Activated naive CD8-positive, alpha-beta T cell treated with anti-CD3 and anti-CD28 coated beads, Interleukin-2, amount 50 U/mL, for 16 hours (primary cell): ENCODE measurements at places on chromosomes 13 and 19.

DNA sequence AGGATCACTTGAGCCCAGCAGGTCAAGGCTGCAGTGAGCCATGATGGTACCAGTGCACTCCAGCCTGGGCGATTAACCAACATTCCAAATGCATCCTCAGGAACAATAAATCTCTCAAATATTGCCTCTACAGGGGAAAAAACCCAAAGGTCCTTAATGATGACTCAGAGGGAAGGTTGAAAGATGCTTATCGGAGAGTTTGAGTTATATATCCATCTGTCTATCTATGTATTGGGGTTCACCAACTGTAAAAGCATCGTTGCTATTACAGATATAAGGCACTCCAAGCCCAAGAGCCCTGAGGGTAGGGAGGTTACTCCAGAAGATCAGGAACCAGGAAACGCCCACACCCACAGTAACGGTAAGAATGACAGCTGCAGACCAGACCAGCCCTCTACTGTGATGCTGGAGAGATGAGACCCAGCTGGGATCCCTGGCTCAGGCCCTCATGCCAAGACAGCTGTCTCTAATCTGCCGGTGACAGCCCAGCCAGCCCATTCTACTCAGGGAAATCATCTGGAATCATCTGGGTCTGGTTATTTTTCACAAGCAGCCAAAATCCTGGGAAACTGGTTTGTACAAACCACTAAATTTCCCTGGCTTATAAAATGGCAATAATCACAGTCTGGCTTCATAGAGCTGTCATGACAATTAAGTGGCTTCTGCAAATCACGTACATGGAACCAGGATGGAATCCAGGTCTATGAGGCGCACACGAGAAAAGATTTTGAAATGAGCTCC, 23.8 kb downstream of the TEX101 start:
- DNase-seq: no peak

- no peak for DNase-seq
Observed at GRCh38 chr13:41220401-41220800, 26.0 kb upstream of the KBTBD7 start.

GRCh38 chr13:77832339-77833100, 86.1 kb downstream of the EDNRB start:
- DNase-seq: no peak

DNA sequence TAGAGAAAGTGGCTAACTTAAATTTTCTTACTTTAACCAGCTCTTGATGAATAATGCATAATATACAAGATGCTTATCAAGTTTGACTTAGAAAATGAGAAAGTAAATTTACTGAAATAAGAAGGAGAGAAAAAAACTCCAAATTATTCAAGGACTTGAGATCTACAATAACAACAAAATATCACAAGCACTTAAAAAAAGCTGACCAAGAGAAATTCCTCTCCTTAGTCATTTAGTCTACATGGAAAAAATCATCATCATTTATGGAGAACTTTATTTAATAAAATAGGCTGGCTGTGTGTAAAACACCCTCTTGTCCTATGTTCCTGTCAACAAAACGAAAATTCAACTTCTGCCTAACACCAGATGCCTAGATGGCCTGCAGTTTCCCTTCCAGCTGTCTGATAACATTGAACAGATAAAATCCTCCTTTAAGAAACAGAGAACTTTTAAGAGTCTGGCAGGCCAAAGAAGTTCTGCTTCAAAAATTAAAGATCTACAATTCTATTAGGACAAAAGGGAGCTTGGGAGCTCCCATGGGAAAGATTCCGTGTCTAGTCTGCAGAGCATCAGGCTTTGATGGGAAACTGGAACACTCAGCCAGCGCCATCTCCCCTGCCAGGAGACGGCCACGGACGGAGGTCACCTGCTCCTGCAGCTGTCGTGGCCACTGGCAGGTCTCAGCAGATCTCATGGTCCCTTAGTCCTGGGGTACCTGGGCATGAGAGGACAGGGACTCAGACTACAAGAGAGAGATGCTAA, 37.9 kb upstream of the ATP11A start:
- DNase-seq: no peak

DNA sequence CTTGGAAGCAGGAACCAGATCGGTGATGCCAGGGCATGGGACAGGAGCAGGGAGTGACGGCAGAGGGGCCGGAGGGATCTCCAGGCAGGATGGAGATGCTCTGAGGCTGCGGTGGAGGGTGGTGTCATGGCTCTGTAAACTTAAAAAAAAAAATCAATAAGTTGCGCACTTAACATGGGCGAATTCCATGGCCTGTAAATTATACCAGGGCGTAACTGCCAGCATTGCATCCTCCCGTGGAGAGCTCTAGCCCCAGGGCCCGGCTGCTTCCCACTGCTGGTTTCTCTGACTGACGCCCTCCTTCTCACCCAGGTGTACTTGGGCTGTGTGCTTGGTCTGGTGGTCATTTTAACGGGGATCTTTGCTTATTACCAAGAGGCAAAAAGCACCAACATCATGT, 8.7 kb downstream of the ATP12A start:
- DNase-seq: no peak

DNA sequence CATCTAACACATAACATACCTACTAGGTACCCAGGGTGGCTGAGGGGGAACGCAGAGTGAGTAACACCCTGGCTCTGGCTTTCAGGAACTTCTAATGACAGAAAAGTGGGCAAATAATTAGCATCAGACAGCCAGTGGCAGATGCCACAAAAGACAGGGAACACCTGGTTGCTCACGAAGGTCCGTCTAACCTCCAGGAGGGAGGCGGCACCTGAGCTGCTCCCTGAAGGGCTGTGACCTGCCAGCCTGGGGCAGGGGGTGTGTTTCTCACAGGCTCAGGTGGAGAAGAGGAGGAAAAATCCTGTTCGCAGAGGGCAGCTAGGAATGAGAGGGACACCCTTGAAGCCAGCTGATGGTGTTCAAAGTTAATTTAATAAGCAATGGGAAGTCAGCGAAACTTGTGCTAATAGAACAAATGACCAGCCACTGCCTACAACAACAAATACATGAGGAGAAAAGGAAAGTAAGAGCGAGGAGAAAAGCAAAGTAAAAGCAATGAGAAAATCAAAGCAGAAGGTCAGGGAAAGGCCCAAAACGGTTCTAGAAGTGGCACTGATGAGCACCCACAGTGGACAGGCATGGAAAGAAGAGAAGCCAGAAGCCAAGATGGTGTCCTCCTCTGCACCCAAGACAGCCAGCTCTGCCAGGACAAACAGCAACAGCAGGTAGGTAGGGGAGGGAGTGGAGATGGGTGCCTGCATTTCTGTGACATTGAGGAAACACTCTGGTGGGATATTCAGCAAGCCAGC, 87.3 kb downstream of the STK24 start:
- DNase-seq: no peak

GRCh38 chr19:35288906-35289305, 3.1 kb upstream of the MAG start:
- no peak for DNase-seq

GRCh38 chr19:13965926-13966683, 13.8 kb downstream of the DCAF15 start:
- DNase-seq: no peak

- DNase-seq: no peak
Observed at GRCh38 chr13:67867206-67867605, 637.1 kb upstream of the PCDH9 start.

GRCh38 chr19:23415034-23415433, 19.8 kb upstream of the ZNF91 start:
- no peak for DNase-seq

DNA sequence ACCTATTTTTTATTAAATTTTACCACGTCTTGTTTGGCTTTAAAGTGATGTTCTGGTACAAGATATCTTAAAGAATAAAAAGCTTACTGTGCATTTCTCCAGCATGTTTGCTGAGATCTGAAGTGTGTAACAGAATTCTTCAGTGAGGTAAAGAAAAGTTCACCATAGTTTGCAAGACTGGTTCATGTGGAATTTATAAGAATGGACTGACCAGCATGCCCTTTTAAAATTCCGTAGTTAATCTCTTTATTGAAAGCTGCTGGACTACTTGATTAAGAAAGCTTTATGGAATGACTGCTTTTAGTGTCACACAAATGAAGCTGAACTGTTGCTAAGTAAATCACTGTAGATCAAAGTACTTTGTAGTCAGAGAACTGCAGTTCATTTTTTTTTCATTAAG, 119.2 kb downstream of the GPC6 start:
- no peak for DNase-seq

DNA sequence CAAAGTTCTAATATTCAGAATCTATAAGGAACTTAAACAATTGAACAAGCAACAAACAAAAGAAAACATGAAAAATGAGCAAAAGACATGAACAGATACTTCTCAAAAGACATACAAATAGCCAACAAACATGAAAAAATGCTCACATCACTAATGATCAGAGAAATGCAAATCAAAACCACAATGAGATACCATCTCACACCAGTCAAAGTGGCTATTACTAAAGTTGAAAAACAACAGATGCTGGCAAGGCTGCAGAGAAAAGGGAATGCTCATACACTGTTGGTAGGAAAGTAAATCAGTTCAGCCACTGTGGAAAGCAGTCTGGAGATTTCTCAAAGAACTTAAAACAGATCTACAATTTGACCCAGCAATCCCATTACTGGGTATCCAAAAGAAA, 74.3 kb downstream of the CRYL1 start:
- no peak for DNase-seq

DNA sequence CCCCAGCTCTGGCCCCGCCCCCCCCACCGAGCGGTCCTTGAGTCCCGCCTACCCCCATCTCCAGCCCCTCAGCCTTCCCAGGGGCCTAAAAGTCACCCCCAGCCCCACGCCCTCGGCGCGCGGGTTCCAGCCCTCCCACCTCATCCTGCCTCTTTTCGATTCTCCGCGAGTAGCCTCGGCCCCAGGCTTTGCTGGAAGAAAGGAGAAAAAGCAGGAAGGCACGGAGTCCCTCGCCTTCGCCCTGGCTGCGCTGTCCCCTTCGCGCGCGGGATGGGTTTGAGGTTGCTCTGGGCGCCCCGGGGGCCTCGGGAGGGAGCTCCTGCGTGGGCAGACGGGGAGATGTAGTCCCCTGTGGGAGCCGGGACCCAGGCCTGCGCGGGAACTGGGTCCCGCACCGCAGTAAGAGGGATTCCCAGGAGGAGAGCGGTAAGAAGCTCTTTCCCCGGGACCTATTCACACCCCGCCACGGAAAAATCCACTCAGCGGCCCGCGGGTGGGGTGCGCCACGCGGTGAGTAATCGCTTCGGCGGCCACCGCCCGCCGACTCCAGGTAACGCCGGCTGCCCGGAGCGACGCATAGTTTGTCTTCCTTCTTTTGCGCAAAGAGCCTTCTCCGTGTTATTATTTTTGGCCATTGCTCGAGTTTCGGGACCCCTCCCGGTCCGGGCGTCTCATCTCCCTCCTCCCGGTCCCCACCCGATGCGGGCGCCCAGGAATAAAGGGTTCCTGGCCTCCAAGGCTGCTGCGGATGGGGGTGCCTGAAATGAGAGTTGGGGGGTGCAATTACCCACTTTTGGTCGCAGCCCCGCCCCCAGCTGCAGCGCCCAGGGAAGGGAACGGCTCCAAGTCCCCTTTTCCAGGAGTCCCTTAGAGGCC, 865 bp upstream of the CRLF1 start:
- no peak for DNase-seq

DNA sequence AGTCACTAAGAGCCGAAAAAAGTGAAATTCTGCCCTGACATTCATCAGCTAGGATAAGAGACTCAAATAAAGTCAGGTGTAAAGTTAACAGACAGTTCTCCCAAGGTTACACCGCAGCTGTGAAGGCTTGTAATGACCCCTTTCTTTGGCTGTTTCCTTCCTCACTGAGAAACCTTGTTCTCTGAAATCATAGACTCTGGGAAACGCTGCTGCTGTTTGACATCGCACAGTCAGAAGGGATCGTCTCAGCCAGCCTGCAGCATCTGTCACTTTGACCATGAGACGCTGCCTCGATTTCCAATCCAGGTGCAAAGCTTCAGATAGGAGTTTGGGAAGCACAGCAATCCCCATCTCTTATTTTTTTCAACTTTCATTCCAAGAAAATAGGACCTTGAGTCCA, 678 bp downstream of the BCAT2 start:
- DNase-seq: no peak

- DNase-seq: no peak
Observed at GRCh38 chr13:52034616-52035226, 10.2 kb downstream of the UTP14C start.

- DNase-seq: no peak
Observed at GRCh38 chr19:7346488-7346971, 2.2 kb upstream of the ARHGEF18 start.

DNA sequence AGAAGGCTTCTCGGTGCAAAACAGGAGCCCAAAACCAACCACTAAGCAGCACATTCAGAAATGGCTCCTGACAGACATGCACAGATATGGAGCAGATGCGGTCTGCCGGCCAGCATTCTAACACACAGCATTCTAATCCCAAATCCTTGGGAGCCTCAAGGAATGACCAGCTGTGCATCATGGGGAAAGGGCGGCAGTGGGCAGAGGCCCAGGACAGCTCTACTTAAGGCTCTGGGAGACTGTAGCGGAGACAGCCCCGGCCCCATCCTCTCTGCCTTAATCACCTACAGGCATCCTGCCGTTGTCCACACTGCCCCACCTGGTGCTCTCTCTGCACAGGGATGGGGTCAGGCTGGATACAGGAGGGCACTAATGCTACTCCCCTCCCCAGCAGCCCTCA, 1016.0 kb downstream of the UQCRFS1 start:
- DNase-seq: no peak

- no peak for DNase-seq
Observed at GRCh38 chr19:23909222-23909621, 5.5 kb upstream of the ZNF726 start.

GRCh38 chr19:18773682-18774081, 17.4 kb downstream of the COMP start:
- no peak for DNase-seq

GRCh38 chr13:28485996-28486543, 8.9 kb downstream of the FLT1 start:
- no peak for DNase-seq

DNA sequence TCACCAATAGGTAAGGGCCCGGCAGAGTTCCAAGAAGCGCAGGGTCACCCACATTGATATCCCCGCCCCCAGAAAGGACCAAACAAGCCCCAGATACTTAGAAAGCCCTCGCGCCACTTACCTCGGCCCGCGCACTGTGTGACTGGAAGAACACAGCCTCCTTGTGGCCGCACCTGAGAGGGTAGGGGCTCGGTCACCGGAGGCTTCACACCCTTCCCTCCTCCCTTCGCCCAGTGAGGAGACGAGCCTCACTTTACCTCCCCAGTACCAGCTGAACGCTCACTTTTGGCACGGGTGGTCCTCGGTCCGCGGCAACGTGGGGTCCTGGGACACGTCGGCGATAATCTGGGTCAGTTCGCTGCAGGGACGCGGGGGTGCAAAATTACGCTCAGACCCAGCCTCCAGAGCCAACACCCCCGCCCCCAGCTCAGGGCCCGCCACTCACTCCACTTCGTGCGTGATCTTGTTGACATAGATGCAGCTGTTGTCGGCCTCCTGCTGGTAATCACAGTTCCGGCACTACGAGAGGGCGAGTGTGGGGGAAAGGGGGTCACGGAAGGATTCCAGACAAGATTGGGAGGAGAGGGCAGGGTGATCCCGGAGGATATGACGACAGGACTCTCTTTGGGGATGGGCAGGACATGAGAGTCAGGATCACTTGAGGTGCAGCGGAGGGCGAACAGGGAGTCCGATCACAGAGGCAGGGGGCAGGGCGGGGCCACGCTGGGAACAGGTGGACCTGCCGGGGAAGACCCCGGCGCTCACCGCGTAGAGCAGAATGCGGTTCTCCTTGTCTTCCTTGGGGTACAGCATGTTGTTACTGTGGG, 568 bp downstream of the POLR2I start:
- DNase-seq: no peak

GRCh38 chr19:45159210-45159970, 1.4 kb downstream of the NKPD1 start:
- no peak for DNase-seq
